Posterior vena cava (tissue), 2 donors: ENCODE measurements at places on chromosomes 16 and 17. TPM values are rescaled to one million over a fixed set of nuclear protein-coding genes. Genes with fewer than 3 reads are reported as not detected.

DNA sequence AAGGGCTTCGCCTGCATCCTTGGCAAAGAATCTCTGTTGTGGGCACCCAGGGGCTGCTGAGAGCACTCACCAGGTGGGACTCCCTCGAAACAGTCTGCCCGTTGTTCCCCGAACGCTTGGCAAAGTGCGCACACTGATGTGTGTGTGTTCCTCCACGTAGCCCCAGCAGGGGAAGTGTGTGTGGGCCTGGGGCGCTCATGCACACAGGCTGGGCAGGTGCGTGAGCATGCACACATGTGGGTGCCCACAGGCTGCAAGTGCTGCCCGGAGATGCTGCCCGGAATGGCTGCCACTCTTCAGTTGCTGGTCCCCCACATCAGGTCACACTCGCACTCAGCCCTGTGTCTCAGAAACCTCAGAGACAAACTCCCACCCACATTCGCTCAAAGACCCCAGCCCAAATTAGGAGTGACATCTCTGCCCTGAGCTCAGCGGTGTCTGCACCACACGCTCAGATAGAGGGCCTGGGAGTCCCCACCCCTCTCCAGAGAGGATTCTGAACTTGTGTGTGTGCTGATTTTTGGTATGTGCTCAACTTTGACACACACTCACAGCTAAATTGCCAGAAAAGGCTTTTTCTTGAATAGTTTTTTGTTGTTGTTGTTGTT lies 119.4 kb downstream of the MGAT5B start:
- DNase-seq = no peak

GRCh38 chr16:84985079-84986065 lies 26.0 kb downstream of the ZDHHC7 start:
- no peak for DNase-seq

DNA sequence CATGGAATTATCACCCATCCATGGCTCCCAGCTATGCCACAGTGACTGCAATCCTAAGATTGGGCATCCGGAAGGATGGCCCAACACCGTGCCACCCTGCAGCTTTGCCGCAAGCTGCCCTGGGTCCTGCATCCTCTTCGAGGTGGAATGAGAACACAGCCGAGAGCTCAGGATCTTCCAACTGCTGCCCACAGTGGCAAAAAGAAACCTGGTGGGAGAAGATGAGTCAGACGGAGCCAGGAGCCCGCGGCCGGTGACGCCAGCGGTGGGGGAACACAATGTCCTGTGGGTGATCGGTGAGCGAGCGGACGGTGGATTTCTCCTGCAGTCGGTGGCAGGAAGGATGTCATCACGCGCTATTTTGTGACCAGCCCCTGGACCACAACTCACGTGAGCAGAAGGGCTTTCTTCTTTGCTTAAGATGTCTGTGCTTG lies 20.1 kb downstream of the CD7 start:
- DNase-seq = peak; percentile 97

- DNase-seq = no peak
Observed at GRCh38 chr17:8338753-8339140, 893 bp upstream of the ODF4 start.

GRCh38 chr16:1042049-1042744 lies 30.4 kb upstream of the SSTR5 start:
- no peak for DNase-seq

DNA sequence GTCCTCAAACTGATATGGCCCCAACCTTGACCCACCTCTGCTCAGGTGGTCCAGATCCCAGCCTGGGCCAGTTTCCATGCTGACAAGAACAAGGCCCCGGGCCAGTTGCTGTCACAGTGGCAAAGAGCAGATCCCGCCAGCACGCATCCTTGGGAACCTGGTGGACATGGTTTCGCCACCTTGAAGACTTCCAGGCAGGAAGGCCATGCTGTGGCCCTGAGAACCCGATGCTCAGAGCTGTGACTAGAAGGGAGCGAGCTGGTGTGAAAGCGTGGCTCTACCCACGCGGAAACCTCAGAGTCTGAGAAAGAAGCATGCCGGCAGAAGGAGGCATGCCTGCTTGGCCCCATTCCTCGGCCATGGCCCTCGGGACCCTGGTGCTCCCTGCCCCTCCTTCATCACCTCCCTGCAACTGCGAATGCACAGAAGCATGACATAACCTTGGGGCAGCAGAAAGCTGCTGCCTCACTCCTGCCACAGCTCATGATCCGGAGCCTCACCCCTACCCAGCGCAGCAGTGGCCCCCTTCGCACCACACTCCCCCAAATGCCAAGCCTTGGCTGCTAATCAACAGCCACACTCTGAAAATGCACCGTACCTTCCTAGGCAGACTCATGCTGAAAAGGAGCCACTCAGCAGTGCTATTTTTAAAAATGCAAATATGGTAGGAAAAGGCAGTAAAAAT lies 33.2 kb downstream of the UBE2O start:
- DNase-seq = peak; percentile 64

DNA sequence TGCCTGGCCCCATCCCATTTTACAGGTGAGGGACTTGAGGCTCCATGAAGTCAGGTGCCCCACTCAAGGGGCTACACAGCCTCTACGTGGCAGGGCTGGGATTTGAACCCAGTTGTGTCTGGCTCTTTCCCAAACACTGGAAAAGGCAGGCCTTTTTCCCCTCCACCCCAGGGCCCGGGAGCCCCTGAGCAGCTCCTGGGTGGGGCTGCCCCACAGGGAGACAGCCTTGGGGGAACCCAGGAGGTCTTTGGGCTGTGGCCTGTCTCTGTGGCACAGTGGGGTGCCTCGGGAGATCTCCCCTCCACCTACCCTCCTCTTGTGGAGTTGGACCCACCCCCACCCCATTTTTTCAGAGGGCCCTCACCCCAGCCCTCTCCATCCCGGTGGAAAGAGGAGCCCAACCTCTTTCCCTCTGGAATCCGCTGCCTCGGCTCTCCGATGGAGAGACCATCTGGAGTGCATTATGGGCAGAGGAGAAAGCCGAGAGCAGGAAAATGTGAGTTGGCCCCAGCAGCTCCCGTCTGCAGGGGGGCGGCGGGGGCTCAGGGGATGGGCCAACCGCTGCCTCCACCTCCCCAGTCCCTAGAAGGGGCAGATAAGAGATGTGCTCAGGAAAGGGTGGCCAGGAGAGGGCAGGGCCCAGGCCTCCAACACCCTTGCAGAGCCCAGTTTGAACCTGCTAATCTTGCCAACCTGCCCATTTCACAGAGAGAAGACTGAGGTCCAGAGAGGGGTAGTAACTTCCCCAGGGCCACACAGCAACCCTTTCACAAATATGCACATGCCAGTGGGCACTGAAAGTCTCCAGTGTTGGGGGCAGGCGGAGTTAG lies 15.4 kb upstream of the TMEM92 start:
- no peak for DNase-seq

GRCh38 chr16:80231888-80232287 lies 308.9 kb upstream of the DYNLRB2 start:
- no peak for DNase-seq

GRCh38 chr16:14105760-14106375 lies 34.7 kb downstream of the MRTFB start:
- DNase-seq = no peak

DNA sequence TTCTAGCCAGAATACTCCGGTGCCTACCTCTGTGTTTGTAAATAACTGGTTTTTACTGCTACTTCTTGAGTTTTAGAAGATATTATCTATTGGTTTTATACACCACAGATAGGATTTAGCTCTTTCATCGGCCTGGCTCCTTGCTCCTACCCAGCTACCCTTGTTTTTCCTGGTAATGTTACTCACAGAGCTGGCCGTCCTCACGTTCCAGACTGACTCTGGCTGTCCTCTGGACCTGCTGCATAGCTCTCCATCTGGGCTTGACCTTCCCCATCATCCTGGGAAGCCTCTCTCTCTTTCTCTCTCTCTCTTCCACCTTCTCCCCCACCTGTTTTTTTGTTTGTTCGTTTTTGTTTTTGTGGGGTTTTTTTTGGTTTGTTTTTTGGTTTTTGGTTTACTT lies 51.5 kb downstream of the MPRIP start:
- DNase-seq = peak; percentile 68

GRCh38 chr16:63774302-63774701 lies 1347.6 kb downstream of the CDH11 start:
- DNase-seq = no peak

DNA sequence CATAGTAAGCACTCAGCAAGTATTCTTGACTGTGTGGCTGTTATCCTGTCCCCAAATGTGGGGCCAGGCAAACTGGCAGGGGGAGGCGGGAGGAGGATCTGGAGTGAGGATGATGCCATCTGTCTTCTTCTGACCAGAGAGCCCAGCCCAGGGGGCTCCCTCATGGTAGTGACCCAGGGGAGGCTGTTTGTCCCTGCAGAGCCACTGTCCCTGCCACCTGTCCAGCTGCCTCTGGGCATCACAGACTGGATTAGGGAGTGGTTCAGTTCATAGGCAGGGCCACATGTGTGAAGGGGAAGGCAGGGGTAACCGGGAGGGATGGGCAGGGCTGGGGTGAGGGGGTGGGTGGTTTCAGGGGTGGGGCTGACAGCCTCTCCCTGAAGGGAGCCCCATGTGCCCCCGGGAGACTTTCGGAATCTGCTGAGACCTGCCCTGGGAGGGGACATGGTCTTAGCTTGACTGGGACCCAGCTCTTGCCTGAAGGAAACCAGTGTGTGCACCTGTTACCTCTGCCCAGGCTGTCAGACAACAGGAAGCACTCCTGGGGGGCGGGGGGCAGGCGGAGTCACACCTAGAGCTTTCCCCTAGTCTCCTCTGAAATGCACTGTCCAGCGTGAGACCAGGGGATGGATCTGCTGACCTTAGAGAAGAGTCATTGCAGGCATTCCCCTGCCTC lies 15.2 kb downstream of the ARHGAP23 start:
- DNase-seq = no peak

DNA sequence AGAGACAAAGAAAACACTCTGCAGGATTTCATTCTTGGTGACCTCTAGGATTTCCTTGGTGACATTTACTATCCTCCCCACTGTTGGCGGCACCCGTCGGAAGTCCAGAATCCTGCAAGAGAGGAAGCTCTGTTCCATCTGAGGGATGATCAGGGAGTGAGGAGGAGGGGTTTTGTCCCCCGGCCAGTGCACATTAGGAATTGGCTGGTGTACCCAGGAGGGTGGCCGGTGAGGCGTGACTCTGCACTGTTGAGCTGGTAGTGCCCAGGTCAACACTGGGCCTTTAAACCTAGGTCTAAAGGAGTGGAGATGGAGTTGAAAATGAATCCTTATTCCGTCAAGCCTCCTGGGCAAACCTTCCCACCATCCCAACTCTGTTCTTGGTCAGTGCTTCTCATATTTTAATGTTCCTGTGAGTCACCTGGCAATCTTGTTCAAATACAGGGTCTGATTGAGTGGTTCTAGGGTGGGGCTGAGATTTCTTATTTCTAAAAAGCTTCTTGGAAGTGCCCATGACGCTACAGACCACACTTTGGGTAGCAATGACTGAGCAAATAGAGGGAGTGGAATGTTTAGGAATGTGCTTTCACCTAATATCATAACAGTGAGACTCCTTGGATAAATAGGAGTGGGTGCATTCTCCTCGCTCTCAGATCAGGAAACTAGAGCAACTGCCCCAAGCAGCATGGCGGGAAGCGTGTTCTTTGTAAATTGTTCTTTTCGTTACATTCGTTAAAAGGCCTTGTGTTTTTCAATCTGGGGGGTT lies 30.7 kb downstream of the PRKAR1A start:
- no peak for DNase-seq

GRCh38 chr16:10876799-10877341 lies at the start of gene CIITA:
Gene CIITA, plus strand, starts transcription at chr16:10877202. Its CDS starts 129 bp downstream, at chr16:10877331.
- DNase-seq = peak; percentile 92

DNA sequence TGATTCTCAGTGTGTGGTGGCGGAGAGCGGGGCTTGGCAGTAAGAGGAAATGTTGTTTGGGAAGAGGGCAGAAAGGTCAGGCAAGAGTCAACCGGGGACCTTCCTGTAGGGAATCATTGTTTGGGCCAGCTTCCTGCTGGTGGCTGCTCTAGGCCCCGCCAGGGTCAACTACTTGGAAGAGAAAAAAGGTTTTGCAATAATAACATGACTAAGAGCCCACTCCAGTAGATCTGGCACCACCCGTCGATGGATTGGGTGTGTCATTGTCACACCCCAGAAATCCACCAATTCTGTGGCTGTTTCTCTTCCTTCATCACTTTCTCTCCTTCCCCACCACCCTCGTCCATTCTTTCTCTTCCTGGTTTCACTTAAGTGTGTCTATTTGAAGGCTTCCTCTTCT lies 4.2 kb upstream of the KRT24 start:
- peak; percentile 90 for DNase-seq

DNA sequence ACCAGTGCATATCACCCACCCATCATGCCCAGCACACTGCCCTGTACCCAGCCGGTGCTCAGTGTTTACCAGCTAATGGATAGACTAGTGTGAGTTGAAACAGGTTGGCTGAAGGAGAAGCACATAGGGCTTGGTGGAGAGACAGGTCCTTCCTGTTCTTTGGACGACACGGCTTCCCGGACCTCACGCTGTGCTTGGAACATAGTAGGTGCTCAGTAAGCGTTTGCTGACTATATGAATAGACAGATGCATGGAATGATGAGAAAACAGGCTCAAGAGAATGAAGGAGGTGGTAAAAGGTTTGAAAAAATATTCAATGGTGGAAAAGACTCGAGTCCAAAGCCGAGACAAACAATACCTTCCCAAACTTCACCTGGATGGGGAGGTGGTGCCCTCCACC lies 6.8 kb upstream of the FADS6 start:
- no peak for DNase-seq

DNA sequence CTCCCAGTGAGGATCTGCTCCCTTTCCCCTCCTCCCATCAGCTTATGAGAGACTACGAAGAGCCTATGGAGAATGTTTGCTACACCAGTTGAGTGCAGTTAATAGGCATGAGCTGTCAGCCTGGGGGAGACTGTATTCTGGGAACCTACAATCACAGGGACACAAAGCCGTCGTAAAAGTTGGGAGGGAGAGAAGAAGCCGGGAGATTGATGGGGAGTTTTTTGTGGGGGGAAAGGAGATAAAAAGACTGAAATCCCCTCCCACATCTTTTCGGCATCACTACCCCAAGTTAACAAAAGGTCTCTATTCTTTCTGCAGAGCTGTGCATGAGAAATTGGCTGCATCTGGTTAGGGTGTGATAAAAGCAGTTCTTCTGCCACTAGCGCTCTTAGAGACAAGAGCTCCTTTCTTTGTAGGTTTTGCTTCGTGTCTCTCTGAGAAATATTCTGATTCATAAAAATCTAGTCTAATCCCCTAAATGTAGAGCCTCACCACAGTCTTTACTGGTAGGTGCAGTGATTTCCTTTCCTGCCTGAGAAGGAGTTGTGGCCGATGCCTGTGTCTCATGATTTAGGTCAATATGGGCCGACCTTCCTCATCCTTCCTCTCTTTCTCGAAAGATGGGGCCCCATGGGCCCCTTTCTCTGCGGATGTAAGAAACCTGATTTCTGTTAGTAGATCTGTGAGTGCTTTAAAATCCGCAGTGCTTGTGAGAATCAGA lies 77.4 kb downstream of the BPTF start:
- DNase-seq = no peak

DNA sequence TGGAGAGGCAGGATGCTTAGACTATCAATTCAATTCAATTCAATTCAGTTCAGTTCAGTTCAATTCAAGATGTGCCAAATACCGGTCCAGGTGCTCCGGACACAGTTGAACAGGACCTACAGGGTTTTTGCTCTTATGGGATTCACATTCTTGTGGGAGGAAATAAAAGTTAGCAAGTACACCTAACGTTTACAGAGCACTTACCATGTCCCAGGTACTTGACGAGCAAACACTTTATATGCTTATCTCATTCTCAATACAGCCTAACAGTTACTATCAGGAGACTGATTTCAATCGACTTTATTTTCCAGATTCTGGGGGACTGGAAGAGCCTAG lies 467 bp upstream of the GDE1 start:
- no peak for DNase-seq

SLC16A11 gene
- 1.3 TPM for total RNA-seq

IL17C gene
- total RNA-seq = not detected

VPS25 gene
- 35.1 TPM for total RNA-seq

TEDC2 gene
- total RNA-seq = not detected

KRT31 gene
- total RNA-seq = not detected

RFNG gene
- total RNA-seq = 23.7 TPM

HCFC1R1 gene
- total RNA-seq = 63.3 TPM

TPSG1 gene
- 0.52 TPM for total RNA-seq

SLC5A11 gene
- total RNA-seq = not detected
